ENCODE measurements at places on chromosomes 2 and 18.

DNA sequence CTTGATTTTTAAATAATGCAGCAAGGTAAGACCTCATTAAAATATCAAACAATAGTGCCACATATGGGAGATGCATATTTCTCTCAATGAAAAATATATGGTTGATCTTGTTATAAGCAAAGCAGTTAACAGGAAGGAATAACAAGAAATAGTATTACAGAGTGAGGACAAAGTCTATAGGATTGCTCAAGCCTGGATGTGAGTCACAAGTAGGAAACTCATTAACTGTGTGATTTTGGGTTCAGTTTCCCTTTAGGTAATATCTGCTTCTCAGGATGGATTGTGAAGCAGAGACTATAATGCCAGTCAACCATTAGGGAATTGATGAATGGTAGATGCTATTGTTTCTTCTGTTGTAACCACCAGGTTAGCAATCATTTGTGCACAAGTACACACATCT, 42.9 kb upstream of the SPHKAP start:
- no peak for DNase-seq

- no peak for DNase-seq
Observed at GRCh38 chr2:49404108-49404507, 249.8 kb upstream of the FSHR start.

GRCh38 chr2:108395155-108395554, 17.4 kb downstream of the SULT1C4 start:
- DNase-seq: no peak

DNA sequence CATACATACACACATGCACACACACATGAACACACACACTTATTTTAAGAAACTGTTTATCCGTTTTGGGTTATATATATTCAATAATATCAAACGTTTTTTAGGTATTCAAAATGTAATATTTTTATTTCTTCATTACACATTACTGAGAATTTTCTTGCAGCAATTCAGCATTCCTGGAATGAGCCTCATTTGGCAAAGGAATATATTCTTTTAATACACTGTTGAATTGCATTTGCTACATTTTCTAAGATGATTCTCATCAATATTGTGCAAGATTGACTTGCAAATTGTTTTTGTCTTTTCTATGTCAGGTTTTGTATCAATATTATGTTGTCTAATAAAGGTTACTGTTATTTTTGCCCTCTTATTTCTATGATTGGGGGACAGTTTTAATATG, 276.1 kb upstream of the CYP26B1 start:
- no peak for DNase-seq

DNA sequence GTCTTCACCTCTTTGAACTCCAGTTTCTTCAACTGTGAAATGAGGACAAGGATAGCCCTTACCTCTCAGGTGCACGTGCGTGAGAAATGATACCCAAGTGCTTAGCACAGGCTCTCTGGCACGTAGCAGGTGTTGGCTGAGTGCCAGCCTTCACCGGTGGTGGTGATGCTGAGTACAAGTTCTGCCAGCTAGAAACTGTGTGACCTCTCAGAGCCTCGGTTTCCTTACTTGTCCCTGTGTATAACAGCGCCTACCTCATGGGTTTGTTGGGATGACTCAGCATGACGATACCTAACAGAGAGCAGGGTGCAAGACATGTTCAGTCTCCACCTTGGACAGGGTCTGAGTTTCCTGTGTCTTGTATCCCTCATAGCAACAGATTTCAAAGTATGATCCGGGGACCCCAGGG, 205.1 kb downstream of the TNS1 start:
- peak; percentile 71 for DNase-seq

GRCh38 chr2:33372940-33373553, 103.4 kb upstream of the RASGRP3 start:
- peak; percentile 48 for DNase-seq

- no peak for DNase-seq
Observed at GRCh38 chr2:71595569-71595968, 142.2 kb downstream of the DYSF start.

DNA sequence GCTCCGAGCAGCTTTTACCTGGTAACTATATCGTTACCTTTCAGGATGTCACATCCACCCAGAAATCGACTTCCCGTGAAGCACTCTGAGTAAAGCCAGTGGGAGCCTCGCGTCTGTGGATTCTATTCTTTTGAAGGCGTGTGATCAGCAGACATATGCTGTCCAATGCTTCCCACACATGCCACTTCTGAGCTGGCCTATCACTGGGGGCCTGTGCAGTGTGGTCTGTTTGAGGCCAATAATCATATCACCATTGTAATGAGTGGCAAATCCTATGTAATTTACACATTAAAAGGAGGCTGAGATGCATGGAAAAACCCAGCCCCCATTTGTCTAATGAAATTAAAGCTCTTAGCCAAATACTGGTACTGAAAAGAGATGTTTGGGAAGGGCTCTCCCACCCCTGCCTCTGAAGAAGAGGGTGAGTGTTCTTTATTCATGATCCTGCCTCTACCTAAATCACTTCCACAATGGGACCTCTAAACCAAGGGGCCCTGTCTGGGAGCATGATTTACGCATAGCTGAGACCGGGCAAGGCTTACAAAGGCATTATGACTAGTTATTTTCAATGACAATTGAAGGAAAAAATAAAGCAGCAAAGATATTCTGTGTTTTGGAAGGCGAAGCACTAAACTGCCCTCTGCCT, 686.8 kb downstream of the ZEB2 start:
- no peak for DNase-seq

- DNase-seq: no peak
Observed at GRCh38 chr2:172467382-172467781, 40.0 kb downstream of the ITGA6 start.

DNA sequence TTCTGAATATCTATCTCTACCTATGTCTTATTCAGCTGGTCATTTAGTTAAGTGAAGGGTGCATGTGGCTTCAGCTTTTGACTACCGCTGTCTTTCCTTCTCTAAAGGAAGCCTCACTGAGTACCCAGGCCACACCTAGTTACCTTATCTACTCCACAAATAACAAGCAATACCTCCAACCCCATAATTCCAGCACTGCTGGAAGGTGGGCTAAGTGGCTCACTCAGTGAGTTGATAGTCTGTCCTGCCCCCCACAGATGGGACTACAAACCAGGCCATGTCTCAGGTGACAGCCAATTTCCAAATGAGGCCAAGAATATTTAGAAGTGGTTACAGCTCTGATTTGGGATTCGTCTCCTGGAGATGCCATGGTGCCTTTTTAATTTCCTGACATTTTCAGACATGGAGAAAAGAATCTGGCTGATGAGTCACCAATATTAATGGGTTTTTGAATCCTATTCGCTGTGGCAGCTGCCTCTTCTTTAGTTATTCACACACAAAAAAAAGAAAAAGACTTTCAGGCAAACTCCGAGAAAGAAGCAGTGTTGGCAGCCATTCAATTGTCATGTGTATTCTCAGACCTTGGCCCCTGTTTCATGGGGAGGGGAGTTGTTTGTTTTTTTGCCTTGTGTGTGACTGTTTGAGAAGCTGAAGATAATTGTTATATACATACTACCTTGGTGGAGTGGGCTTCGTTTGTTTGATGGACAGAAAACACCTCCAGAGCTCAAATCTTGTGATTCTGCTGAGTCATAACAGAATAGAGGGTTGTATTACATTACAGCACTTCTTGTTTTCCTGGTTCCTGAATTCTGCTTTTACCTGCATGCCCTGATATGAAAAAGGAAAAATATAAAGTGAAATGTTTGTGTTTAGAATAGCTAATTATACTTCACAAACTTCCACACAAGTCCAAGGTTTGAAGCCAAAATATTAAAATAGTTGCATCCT, 64.2 kb downstream of the SCG2 start:
- DNase-seq: no peak

DNA sequence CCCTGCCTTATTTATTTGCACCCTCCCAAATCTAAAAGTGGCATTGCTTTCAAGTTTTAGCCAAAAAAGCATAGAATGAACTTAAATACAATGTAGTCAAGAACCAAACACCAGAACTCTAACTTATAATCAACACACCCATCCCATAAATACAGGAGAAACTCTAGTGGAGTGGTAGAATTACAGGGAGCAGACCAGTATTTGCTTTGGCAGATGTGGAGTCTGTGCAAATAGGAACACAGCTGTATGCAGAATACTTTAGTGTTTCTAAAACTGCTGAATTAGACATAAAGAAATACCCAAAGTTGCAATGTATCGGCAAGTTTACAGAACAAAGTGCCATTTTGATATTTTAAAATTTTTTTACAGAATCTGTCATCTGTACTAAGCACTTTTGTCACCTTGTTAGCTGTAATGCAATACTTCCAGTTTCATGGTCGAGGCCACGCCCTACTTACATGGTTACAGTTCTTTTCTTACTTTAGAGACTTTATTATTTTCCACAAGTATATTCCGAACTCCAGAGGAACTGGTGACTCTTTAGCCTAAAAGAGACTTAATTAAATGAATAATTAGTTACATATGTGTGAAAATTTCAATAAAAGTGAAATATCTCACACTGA, 23.7 kb upstream of the COL5A2 start:
- DNase-seq: no peak

DNA sequence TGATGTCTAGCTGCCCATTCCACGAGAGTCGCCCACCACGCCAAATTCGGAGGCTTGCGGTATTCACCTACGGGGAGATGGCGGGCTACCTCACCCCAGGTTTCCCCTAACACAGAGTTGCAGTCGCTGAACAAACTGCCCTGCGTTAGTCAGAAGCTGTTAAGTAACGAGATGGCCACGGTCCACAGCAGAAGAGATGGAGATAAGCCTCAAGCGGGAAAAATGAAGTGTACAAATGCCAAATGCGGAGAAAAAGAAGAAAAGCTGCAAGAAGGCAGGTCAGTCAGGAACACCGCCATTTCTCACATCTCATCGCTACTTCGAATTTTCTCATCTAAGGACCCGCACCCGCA, 425 bp downstream of the ASB3 start:
- peak; percentile 55 for DNase-seq

- no peak for DNase-seq
Observed at GRCh38 chr18:14933049-14933851, 185.3 kb downstream of the ANKRD30B start.

DNA sequence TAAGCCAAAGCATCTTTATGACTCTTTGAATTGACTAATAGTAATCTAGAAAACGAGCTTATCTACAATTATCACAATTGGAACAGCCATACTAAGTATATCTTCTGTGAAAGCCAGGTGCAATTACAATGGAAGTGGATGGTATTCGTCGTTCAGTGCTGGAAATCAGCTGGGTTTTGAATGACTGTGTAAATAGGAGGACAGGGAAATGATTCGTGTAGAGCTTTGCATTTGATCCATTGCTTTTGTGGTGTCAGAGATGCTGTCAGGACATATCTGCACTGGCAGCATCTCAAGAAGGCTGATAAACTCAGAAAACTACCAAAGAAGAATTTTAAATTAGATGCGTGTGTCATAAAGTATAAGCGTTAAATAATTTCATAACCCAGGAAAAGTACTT, 187.1 kb downstream of the ZNF407 start:
- DNase-seq: no peak

GRCh38 chr2:148529745-148530144, 114.8 kb upstream of the EPC2 start:
- no peak for DNase-seq

DNA sequence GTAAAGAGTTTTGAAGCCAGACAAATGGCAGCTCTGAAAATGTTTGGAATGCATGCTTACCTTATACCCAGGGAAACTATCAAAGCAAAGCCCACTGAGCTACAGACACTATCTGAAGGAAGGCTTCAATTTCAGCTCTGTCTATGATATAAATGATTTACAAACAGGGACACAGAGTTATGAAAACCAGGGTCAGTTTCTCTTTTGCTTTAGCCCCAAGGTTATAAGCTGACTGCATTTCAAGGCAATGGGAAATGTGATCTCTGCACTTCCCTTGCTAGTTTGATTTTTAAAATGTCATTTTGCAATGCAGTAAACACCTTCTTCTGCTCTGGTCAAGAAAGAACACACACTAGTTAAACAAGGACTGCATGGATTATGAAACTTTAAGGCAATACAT, 65.2 kb upstream of the CCDC195 start:
- DNase-seq: no peak

- DNase-seq: no peak
Observed at GRCh38 chr2:217219164-217219520, 359.3 kb upstream of the TNP1 start.

GRCh38 chr2:150528861-150529801, 41.7 kb upstream of the RND3 start:
- no peak for DNase-seq

DNA sequence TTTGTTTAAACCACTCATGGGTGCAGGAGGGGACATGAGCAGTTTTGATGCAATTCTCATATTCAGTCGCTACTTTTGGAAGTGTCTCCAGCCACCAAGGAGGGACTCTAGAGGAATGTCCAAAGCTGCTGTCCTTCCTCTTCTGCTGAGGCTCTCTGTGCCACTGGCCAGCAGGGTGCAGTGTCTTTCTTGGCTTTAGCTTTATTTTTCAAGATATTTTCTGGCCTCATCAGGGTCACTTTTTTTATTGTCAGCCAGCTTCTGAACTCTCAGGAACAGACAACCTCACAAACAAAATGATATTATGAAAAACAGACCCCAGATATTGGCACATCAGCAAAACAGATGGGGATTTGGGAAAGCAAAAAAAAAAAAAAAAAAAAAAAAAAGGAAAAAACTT, 289.3 kb upstream of the ZSWIM2 start:
- no peak for DNase-seq
